Left lung (tissue), 14 donors: ENCODE measurements at places on chromosomes 5 and 9. TPM values are rescaled to one million over a fixed set of nuclear protein-coding genes. Genes with fewer than 3 reads are reported as not detected.

Gene HRH2
- total RNA-seq: 22.0 TPM

DNA sequence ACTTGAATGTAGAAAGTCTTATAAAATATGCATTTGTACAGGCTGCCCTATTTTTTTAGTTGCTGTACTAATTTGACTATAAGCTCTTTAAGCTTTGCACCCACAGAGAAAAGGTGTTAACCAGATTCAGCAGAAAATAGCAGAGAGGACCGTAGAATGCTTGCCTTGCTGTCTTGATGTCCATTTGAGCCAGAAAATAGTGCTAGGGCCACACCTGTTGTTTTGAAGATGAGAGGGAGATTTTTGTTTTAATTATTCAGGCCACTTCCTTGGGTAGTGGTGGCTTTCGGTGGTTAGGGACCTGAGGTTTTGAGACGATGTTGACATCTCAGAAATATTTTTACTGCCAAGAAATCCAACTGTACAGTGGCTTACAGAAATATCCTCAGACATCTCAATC, 196.0 kb downstream of the SPATA31D1 start:
- no peaks in the 10 kb centered on the region for H3K4me1 ChIP-seq
- H3K36me3 ChIP-seq: no peaks in the 10 kb centered on the region
- H3K27me3 ChIP-seq: no peaks in the 10 kb centered on the region
- H3K4me3 ChIP-seq: no peak overlapping the region

DNA sequence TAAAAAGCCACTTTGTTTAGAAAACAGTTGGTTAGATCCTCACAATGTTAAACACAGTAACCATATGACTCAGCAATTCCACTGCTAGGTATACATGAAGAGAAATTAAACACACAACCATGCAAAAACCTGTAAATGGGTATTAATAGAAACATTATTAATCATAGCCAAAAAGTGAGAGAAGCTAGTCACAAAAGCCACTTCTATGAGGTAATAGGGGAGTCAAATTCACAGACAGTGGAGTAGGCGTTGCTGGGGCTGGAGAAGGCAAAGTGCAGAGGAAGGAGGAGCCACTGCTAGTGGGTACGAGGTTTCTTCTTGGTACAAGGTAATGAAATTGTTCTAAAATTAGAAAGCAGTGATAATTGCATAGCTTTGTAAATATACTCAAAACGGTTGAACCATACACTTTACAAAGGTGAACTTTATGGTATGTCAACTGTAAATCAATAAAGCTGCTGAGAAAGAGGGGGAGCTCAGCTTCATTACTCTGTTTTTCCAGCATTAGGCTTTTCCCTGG, 364.4 kb downstream of the GADD45G start:
- no peak overlapping the region for H3K27ac ChIP-seq
- no peaks in the 10 kb centered on the region for H3K4me1 ChIP-seq
- H3K36me3 ChIP-seq: no peaks in the 10 kb centered on the region
- no peak for DNase-seq
- H3K27me3 ChIP-seq: no peaks in the 10 kb centered on the region

- H3K4me1 ChIP-seq: peaks cover 25% of the 10 kb centered on the region
- DNase-seq: no peak
- no peaks in the 10 kb centered on the region for H3K36me3 ChIP-seq
- no peak overlapping the region for H3K4me3 ChIP-seq
Measured at GRCh38 chr5:113510836-113511451, 2.5 kb upstream of the YTHDC2 start.

- peaks cover 16% of the 10 kb centered on the region for H3K27me3 ChIP-seq
- no peak for DNase-seq
- H3K27ac ChIP-seq: no peak overlapping the region
- peaks cover 9% of the 10 kb centered on the region for H3K4me1 ChIP-seq
Measured at GRCh38 chr5:77177576-77177975, 32.9 kb upstream of the PDE8B start.

- no peak overlapping the region for H3K27ac ChIP-seq
- H3K36me3 ChIP-seq: no peaks in the 10 kb centered on the region
Measured at GRCh38 chr5:96706433-96707111, 44.4 kb downstream of the CAST start.
